ENCODE measurements at places on chromosomes 7 and 10.

- no peak for DNase-seq
Observed at GRCh38 chr7:124765401-124766352, at the start of gene GPR37. Gene GPR37, minus strand, starts transcription at chr7:124765792. Its CDS starts 816 bp downstream, at chr7:124764976.

DNA sequence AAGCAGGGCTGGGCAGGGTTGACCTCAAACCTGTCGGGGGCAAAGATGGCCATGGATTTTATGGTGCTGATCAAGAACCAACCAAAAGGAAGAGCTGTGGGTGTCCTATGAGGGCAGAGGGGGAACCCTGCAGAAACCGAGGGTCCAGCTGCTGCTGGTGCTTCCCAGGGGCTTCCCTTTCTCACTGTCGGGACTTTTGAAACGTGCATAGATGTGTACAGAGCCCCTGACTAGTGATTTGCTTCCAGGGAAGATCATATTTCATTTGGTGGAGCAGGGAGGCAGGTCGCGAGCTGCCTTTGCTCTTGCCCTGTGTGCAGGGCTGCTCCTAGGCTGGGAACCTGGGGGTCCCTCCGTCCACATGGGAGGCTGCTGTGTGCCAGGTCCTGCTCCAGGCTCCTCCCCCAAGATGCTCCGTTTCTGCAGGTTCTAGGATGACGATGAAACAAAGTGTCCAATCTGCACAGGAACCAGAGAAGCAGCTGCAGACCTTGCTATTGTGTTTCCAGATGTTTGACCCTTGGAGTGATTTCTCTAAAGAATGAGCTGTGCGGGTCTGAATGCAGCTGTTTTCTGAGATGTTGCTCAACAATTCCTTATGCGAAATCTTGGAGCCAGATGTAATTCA lies 9.4 kb upstream of the INPP5A start:
- no peak for DNase-seq

GRCh38 chr10:71516890-71517289 lies 120.2 kb downstream of the CDH23 start:
- no peak for DNase-seq

- DNase-seq, result no peak
Observed at GRCh38 chr10:97778452-97779302, 6.9 kb upstream of the SFRP5 start.

- no peak for DNase-seq
Observed at GRCh38 chr7:134359787-134360432, 43.2 kb upstream of the SLC35B4 start.

DNA sequence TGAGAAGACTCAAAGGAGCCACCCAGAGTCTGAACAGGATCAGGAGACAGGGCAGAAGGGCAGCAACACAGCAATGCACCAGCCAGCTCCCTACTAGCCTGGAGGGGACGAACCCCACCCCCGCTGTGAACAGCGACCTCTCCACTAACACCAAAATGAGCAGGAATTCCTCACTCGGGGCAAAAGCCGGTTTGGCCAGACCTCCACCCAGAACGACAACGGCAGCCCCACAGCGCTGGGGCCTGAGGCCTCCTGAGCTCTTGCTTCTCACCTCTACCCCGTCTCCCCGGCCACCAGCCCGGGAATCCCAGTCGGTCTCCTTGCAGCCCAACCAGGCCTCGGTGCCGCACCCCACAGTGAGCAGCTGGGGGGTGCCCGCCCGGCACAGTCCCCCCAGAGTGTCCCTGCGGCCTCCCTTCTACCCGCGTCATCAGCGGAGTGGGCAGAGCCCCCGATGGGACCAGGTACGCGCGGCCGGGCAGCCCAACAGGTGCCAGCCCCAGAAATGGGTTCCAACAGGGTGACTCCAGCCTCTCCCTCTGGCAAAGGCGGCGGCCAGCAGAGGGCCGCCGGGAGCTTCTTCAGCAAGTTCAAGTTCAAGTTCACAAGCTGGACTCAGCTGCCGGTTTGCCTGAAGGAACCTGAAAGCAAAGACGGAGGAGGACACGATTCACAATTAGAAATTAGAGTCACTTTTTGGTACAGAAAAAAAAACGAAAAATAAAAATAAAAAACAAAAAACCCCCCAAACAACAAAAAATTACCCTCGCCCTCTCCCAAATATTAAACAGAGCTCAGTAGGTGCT lies 129.0 kb downstream of the MARCHF5 start:
- DNase-seq, result no peak

DNA sequence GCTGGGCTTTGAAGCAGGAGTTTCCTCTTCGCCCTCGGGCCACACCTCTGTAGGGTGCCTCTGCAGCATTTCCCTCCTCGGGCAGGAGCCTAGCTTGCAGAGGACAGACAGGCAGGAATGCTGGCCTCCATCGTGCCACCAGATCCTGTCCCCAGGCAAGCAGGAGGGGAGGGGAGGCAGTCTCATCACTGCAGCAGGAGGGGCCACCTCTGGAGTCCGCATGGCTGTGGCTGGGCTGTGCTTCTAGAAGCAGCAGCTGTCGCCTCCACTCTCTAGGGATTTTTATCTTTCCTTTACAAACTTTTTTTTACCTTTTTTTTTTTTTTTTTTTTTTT lies 181.4 kb downstream of the CUX1 start:
- DNase-seq, result no peak

DNA sequence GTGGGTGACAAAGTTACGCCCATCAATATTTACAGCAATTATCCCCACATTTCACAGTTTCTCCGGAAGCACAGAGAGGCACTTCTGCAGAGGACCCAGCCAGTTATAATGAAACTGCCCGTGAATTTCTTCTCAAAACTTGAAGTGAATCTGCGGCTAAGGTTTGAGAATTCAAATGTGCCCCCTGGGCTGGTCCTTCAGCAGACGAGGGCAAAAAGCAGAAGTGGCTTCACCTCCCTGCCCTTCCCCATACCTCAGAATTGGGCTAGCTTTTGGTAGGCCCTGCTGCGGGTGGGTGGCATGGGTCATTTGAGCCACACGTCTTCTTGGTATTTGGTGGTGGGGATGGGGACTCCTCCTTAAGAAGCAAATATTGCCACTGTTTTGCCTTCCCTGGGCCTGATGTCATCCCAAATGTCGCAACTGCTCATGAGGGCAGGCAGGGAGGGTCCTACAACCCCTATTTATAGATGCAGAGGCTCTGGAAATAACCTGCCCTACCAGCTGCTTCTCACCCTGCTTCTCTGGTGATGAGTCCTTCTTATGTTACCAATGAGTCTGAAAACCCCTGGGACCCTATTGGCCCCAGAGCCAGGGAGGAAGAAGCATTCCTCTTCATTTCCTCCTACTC lies 16.6 kb upstream of the WDFY4 start:
- DNase-seq, result no peak

- DNase-seq, result peak; percentile 25
Observed at GRCh38 chr7:149147752-149148653, 750 bp downstream of the ZNF398 start.

GRCh38 chr10:96833220-96834001 lies 1.3 kb downstream of the LCOR start:
- DNase-seq, result no peak

DNA sequence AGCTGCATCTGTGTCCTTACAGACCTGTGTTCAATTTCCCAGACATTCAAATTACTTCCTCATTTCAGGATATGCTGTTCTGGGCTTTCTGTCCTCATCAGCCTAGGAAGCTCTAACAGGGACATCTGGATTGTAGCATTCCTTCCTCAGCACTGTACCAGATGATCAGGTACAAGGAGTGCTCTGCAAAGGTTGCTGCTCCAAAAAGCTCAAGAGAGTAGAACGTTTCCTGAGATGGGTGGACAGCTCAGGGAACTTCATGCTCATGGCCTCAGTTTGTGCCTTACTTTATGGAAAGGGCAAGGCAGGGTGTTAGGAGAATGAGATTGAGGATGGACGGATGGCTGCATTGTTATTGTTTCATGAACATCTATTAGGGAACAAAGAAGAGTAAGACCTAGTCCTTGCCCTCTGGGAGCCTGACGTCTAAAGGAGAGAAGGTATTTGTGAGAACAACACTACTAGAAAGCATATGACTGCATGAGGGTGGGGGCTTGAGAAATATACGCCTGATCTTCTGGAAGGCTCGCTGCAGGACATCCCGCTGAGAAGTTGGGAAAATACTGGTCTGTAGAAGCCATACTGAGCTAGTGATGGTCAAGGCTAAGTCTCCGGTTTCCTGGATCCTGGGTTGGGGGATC lies 10.5 kb upstream of the ZNF212 start:
- no peak for DNase-seq

DNA sequence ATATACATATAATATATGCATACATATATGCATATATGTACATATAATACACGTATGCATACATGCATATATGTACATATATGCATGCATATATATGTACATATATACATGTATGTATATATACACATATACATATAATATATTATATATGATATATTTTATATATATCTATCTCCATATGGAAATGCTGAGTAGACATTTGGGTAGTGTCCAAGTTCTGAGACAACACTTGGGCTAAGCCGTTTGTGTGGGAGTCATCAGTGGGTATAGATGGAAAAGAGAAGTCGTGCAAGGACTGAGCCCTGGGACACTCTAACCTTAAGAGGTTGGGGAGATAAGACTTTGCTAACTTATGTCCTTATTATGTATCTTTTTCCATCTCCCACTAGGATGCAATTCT lies 165.2 kb upstream of the PODXL start:
- DNase-seq, result no peak

GRCh38 chr7:96558093-96558492 lies 151.6 kb downstream of the SEM1 start:
- DNase-seq, result no peak

GRCh38 chr7:4832711-4833110 lies 29.1 kb downstream of the PAPOLB start:
- DNase-seq, result no peak

DNA sequence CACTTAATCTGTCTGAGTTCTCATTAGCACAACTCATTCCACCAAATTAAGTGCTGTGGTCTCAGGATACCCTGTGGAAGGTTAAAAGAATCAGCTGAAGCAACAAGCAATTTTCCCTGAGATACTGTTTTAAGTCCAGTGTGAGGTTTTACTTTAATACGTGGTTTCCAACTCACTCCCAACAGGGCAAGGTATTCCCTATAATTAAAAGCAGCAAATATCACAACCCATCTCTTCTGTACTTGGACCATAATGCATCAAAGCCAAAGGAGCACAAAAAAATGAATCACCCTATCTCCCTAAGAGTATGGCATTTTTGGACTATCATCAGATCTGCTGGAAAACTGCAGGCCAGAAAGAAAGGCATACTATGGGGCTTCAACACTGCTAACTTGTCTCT lies 4.9 kb downstream of the CADPS2 start:
- DNase-seq, result no peak

- no peak for DNase-seq
Observed at GRCh38 chr10:75845176-75845947, 413.9 kb downstream of the LRMDA start.

DNA sequence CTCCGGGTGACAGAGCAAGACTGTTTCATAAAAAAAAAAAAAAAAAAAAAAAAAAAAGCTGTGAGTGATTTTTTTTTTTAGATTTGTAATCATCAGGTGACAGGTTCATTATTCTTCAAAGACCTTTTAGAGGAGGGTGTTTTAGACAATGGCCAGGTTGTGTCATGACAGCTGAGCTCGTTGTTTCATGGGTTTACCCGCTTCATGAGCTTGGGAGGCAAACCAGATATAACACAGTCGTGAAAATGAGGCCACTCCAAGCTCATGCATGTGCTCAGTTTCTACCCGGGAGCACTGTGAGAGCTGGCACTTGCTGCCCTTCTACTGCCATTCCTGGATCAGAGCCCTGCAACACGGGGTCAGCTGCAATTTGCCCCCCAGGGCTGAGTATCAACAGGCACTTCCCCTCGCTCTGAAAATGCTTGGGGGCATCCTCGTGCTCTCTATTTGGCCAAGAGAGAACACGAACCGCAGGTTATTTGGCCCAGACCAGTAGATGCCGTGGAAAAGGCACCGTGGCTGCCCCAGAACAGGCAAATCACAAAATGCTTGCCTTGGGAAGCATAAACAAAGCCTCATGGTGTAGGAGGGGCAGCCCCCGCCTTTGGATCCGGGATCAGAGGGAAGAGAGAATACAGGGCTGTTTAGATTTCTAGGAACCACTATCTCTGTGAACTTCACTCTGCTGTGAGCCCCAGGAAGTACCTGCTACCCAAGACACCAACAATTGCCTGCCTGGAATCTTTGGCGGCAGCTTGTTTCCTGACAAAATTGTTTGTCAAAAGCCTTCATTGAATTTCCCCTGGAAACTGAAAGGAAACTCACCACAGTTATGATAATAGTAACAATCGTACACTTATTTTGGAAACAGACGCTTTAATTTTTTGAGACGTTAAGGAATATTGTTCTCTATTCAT lies 371.0 kb downstream of the FRMD4A start:
- no peak for DNase-seq

DNA sequence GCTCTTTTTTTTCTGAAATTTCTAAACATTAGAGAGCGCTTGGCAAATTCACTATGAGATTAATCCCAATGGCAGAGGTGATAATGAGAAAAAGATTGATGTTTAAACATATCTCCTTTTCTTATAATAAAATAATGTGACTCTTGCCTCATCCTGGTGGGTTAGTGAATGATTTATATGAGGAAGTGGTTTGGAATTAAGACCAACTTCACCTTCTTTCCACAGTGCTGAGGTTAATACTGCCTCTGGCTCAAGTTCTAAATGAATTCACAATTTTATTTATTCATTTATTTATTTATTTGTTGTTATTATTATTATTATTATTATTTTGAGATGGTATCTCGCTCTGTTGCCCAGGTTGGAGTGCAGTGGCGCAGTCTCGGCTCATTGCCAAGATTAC lies 40.5 kb upstream of the ADO start:
- DNase-seq, result no peak

- DNase-seq, result no peak
Observed at GRCh38 chr7:108226816-108227299, 96.7 kb upstream of the LAMB4 start.

DNA sequence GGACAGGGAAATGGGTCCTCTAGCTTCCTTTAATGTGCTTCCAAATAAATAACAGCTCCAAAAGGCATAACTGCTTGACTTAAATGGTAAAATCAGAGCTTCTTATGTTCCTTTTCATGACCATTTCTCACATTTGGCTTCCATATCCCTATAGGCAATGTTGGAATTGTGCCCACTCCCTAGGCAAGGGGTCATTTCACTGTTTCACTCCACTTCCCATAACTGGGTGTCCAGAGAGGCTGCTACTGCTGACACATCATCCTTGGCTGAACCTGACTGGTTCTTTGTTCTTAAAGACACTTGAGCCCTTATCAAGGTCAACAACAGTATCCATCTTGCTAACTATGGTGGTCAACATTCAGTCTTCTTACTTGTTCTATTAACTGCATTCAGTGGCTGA lies 37.1 kb downstream of the PRTFDC1 start:
- DNase-seq, result no peak

DNA sequence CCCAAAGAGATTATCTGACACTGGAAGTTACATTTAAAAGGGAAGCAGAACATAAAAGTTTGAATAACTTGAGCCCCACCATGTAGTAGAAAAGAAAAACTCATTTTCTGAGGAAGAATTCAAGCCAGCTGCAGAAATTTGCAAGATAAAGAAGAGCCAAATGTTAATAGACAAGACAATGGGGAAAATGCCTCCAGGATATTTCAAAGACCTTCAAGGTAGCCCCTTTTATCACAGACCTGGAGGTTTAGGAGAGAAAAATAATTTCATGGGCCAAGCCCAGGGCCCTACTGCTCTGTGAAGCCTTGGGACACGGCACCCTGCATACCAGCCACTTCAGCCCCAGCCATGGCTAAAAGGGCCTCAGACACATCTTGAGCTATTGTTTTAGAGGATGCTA lies 18.4 kb upstream of the AKR1C1 start:
- no peak for DNase-seq

- no peak for DNase-seq
Observed at GRCh38 chr10:79181227-79181626, 112.5 kb downstream of the ZMIZ1 start.
